Stimulated activated CD4-positive, alpha-beta T cell treated with anti-CD3 and anti-CD28 coated beads, TNF-alpha, amount 100 ng/mL, for 4 hours (primary cell): ENCODE measurements at places on chromosomes 2 and 18.
A peak's percentile ranks its signal among the peaks of the same experiment; 100 is the strongest.

GRCh38 chr2:71597756-71598155 lies 144.4 kb downstream of the DYSF start:
- DNase-seq: no peak

- DNase-seq: no peak
Observed at GRCh38 chr18:80254971-80255500, 7.7 kb upstream of the PARD6G start.

- DNase-seq: no peak
Observed at GRCh38 chr2:236971131-236971821, 114.4 kb upstream of the COPS8 start.

GRCh38 chr2:8538931-8539621 lies 142.8 kb upstream of the ID2 start:
- no peak for DNase-seq

DNA sequence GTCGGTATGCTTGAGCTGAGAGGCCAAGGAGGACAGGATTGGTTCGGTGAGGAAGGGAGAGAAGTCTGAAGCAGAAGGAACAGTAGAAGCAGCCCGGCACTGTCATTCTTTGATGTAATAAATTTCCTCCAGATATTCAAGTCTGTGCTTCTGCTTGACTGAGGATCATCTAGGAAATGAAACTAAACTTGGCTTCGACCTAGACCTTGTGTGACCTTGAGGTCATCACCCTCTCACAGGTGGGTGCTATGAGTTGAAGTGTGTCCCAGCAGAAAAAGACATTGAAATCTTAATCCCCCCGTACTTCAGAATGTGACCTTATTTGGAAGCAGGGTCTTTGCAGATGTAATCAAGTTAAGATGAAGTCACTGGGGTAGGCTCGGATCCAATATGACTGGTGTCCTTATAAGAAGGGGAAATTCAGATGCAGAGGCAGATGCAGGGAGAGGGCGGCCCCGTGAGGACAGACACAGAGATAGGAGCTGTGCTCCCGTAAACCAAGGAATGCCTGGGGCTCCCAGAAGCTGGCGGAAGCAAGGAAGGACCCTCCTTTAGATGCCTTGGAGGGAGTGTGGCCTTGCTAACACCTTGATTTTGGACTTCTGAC lies 49.0 kb downstream of the PRKCE start:
- DNase-seq: no peak

DNA sequence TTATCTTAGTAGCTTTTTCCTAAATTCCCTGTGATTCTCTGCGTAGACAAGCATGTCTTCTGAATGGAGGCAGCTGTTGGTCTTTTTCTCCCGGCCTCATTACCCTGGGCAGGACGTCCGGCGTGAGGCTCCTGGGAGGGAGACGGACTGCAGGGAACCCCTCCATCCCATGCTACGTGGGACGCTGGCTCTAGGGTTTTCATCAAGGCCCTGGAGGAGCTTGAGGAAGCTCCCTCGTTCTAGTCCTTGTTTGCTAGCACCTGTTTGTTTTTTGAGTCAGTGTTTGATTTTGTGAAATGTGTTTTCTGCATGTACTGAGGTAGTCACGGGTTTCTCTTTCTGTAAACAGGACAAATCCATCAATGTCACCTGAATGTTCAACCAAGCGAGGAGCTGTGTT lies 99.3 kb upstream of the TMEM18 start:
- DNase-seq: no peak

GRCh38 chr18:47754311-47755101 lies 176.0 kb downstream of the SMAD2 start:
- DNase-seq: peak; percentile 8

DNA sequence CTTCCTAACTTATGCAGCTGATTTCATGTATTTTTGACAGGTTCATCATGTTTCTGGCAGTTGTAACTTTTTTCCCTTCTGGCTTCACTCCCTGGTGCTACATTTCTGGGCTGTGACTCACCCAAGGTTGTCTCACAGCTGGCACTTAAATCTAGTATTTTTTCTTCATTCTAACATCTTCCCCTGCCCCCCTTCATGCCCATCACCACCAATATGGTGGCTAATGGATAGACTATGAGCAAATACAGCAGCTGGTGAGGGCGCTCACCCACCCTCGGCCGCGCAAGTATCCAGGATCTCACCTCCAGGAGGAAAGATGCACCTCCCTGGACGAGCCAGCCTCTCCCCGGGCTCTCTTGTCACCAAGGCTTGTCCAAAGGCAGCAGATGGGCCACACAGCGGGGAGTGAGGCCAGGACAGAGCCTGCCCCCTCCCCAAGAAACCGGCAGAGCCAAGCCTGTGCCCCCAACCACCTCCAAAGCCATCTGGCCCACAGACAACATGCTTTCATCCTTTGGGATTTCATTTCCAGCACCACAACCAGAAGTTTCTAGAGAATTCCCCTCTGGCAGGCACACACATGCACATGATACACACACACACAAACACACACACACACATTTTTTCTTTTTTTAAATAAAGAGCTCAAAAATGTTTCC lies 39.1 kb downstream of the ATOH8 start:
- no peak for DNase-seq
